Natural killer cell (primary cell): ENCODE measurements at places on chromosomes 7 and 10. TPM values are rescaled to one million over a fixed set of nuclear protein-coding genes. Genes with fewer than 3 reads are reported as not detected.

DNA sequence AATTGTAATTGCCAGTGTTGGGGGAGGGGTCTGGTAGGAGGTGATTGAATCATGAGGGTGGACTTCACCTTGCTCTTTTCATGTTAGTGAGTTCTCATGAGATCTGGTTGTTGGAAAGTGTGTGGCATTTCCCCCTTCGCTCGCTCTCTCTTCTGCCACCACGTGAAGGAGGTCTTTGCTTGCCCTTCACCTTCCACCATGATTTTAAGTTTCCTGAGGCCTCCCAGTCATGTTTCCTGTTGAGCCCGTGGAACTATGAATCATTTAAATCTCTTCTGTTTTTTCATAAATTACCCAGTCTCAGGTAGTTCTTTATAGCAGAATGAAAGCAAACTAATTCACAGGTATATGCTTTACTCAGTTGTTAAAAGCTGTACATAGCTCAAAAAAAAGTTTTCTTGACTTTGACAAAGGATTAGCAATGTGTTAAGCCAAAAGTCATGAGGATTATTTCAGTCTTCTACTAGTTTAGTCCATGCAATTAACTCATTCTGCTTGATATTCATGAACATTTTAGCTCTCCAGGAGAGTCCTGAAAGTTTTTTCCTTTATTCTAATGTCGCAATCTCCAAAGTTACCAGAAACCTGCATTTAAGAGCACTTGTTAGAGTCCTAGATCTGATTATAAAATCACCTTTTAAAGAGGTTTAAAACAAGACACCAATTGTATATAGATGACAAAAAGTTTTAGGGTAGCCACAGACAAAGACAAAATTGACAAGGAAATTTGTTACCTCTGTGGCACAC lies 27.7 kb upstream of the ARHGAP12 start:
- DNase-seq, result no peak

DNA sequence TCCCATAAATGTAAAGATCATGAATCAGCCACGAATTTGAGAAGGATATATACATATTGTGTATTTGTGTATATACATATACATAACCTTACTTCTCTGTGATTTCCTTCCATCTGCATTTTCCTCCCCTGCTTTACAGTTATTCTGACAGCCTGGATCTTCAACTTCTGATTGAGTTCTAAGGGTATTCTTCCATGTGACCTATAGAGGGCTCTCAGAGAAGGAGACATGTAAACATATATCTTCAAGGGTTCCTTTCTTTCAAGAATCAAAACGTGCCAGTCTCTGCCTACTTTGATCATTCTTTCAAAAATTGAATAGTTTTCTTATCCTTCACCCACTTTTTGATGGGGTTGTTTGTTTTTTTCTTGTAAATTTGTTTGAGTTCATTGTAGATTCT lies 453.7 kb upstream of the POT1 start:
- no peak for DNase-seq

Gene HMX3
- 0.33 TPM for total RNA-seq

Gene GJC3
- not detected for total RNA-seq

Gene NOS3
- 5.9 TPM for total RNA-seq
